Mesothelial cell of epicardium (in vitro differentiated cells): ENCODE measurements at places on chromosomes 12 and 14. TPM values are rescaled to one million over a fixed set of nuclear protein-coding genes. Genes with fewer than 3 reads are reported as not detected.

GRCh38 chr14:100882026-100882967 lies 21.2 kb downstream of the RTL1 start:
- H3K4me3 ChIP-seq, result no peak overlapping the region
- no peak overlapping the region for H3K27ac ChIP-seq
- no peak for DNase-seq
- H3K27me3 ChIP-seq, result peaks cover 4% of the 10 kb centered on the region

GRCh38 chr12:107493135-107493494 lies 192.5 kb upstream of the PWP1 start:
- peaks cover 4% of the 10 kb centered on the region for H3K27me3 ChIP-seq
- DNase-seq, result no peak
- H3K4me3 ChIP-seq, result no peak overlapping the region
- H3K36me3 ChIP-seq, result no peaks in the 10 kb centered on the region
- no peaks in the 10 kb centered on the region for H3K4me1 ChIP-seq

DNA sequence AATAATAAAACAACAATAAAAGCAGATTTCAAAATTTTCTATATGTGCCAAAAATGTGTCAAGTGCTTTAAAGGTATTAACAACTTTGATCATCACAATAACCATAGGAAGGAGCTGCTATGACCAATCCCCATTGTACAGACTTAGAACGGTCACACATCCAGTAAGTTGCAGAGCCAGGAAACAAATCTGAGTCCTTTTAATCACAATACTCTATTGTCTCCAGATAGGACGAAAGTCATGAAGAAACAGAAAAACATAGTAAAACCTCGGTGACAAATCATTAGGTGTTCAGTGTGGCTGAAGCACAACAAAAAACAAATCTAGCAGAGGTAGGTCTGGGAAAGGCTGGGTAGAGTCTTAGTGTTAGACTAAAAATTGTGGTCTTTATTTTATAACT lies 178.8 kb downstream of the GRIP1 start:
- no peak overlapping the region for H3K27ac ChIP-seq
- H3K27me3 ChIP-seq, result no peaks in the 10 kb centered on the region
- H3K4me3 ChIP-seq, result no peak overlapping the region
- no peak for DNase-seq
- H3K36me3 ChIP-seq, result no peaks in the 10 kb centered on the region

Gene PLEKHG7
- not detected in 3 replicates for total RNA-seq
